ENCODE measurements at places on chromosomes 6 and 20. TPM values are rescaled to one million over a fixed set of nuclear protein-coding genes. Genes with fewer than 3 reads are reported as not detected.

DNA sequence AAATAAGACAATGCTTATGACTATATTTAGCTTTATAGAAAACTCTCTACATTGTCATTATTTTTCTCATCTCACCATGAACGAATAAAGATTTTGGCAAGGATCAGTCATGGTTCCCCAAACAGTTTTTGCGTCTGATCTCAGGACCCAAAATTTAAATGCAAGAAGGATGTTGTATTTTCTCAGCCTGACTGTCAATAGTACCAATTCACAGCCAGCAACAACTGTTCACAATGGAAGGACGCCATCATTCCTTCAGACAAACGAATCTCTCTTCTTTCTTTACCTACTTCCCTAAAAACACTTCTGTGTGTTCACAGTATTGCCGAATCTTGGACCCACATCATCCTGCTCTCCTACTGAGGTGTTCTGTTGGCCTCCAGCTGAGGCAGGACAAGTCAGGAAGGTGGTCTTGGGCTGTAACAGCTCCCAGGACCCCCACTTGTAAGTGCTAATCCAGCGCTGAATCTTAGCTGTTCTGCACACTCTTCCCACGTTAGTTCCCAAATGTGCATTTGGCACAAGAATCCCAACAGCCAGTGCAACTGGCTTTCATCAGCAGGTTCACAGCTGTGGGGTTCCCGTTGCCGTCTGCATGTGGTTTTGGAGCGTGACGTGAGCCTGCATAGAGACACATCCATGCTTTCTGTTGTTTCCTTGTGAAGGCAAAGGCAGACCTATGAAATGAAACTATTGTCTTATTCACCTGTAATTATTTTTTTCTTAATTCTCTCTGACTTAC, 600.0 kb downstream of the QKI start:
- H3K4me3 ChIP-seq: no peak overlapping the region
- no peaks in the 10 kb centered on the region for H3K4me1 ChIP-seq
- DNase-seq: no peak
- H3K36me3 ChIP-seq: no peaks in the 10 kb centered on the region

DNA sequence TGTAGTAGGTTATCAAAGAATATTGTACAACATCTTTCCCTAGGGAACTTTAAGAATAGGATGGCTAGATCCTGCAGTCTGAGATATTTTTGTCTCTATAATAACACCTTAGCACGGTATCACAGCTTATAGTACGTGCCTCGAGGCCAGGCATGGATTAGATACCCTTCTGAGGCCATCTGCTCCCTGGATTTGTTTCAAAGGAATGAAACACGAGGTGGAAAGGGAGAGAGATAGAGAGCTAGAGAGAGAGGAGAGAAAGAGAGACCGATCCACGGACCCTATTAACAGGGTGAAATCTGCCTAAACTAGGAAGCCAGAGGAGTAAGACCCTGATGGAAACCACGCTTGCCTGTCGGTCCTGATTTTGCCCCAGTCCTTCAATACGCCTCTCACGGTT, 92.5 kb downstream of the CD83 start:
- DNase-seq: no peak
- no peaks in the 10 kb centered on the region for H3K27me3 ChIP-seq
- H3K4me1 ChIP-seq: peaks cover 25% of the 10 kb centered on the region

GRCh38 chr6:2633736-2634135, 117.0 kb downstream of the MYLK4 start:
- no peak for DNase-seq
- peak overlapping the region; percentile 78 for H3K27ac ChIP-seq
- peaks cover 9% of the 10 kb centered on the region for H3K4me1 ChIP-seq

GRCh38 chr6:73564578-73565345, 43.9 kb upstream of the EEF1A1 start:
- no peak overlapping the region for H3K27ac ChIP-seq
- no peaks in the 10 kb centered on the region for H3K27me3 ChIP-seq

GRCh38 chr6:77015350-77015749, 447.9 kb downstream of the HTR1B start:
- H3K4me1 ChIP-seq: no peaks in the 10 kb centered on the region
- no peaks in the 10 kb centered on the region for H3K36me3 ChIP-seq
- H3K27me3 ChIP-seq: no peaks in the 10 kb centered on the region
- no peak for DNase-seq

GRCh38 chr6:111666847-111667246, 61.2 kb upstream of the TRAF3IP2 start:
- peak overlapping the region; percentile 57 for H3K27ac ChIP-seq
- peak; percentile 51 for DNase-seq
- H3K4me1 ChIP-seq: peaks cover 59% of the 10 kb centered on the region

DNA sequence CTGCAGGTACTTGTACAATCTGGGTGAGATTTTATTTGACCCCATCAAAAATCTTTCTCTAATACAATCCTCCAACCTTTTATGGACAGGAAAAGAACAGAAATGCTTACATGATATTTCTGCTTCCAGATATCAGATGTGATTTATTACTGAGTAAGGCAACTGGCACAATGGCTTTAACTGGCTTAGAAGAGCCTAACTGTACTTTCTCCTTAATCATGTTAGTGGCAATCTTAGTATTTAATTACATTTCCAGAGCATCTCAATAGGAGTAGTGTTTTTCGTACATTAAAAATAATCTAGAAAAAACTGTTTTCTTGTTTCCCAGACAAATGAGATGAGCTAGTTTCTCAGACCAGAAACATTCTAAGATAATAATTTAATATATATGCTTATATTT, 251.6 kb downstream of the KCNQ5 start:
- no peaks in the 10 kb centered on the region for H3K27me3 ChIP-seq
- H3K4me1 ChIP-seq: peaks cover 6% of the 10 kb centered on the region
- H3K27ac ChIP-seq: no peak overlapping the region
- no peaks in the 10 kb centered on the region for H3K36me3 ChIP-seq
- no peak for DNase-seq

DNA sequence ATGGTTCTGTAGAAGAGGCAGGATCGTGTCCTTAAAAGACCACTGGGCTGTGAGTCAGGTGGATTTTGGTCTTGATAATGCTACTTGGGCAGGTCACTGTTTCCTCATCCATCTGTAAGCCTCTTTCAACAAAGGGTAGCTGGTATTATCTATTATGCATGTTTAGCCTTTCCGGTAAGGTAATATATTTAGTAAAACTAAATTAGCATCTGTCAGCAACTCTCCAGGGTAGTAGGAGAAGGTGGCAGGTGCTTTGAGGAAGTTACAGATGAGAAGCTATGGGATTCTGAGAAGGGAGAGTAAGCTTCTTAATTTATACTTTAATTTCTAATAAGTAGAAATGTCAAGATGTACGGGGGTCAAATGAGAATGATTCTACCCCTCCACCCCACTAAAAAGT, 86.9 kb upstream of the TGM3 start:
- no peaks in the 10 kb centered on the region for H3K36me3 ChIP-seq
- H3K27ac ChIP-seq: no peak overlapping the region
- no peak overlapping the region for H3K4me3 ChIP-seq
- no peak for DNase-seq

DNA sequence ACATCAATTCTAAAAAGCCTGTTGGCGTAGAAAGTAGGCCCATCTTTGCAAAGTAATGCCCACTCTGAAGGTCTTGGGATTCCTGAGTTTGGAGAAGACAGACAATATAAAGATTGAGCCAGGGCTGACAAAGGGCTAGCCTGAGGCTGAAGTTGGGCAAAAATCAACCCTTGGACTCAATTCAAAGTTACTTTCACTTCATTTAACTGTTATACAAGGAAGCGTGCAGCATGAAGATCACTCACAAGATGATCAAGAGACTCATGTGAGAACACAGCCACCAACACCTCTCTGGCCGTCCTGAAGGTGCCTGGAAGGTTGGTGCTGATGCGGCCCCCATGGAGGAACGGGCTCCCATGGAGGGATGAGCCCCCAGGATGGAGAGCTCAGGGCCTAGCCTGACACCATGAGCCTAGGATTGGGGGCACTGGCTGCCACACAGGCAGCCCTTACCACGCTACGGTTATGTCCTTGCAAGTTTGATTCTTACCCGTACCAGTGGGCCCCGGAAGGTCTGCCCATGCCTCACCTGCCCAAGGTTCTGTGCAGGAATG, 26.6 kb downstream of the FOXC1 start:
- H3K27ac ChIP-seq: no peak overlapping the region
- H3K27me3 ChIP-seq: peaks cover 10% of the 10 kb centered on the region
- DNase-seq: no peak
- no peak overlapping the region for H3K4me3 ChIP-seq
- no peaks in the 10 kb centered on the region for H3K36me3 ChIP-seq

GRCh38 chr20:59571551-59572314, 32.6 kb upstream of the PHACTR3 start:
- H3K27me3 ChIP-seq: peaks cover 9% of the 10 kb centered on the region
- peak overlapping the region; percentile 30 for H3K4me3 ChIP-seq
- H3K27ac ChIP-seq: peak overlapping the region; percentile 69
- DNase-seq: peak; percentile 87

DNA sequence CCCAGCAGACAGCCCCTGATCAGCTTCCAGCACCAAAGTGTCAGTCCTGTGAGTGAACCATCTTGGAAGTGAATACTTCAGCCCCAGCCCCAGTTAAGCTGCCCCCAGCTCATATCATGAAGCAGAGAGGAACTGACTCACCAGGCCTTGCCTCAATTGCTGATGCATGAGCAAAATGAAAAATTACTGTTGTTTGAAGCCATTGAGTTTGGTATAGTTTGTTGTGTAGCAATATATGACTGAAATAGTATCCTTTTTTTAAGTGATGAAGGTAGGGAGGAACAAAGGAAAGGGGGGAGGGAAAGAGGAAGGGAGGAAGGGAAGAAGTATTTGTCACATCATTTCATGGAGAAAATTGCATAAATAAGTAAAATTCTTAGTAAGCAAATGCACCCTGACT, 266.4 kb downstream of the MAFB start:
- no peak overlapping the region for H3K27ac ChIP-seq
- DNase-seq: no peak
- H3K27me3 ChIP-seq: no peaks in the 10 kb centered on the region
- H3K36me3 ChIP-seq: no peaks in the 10 kb centered on the region
- no peak overlapping the region for H3K4me3 ChIP-seq

GRCh38 chr20:38589967-38590675, 9.1 kb downstream of the ADIG start:
- no peaks in the 10 kb centered on the region for H3K4me1 ChIP-seq
- no peaks in the 10 kb centered on the region for H3K27me3 ChIP-seq
- no peaks in the 10 kb centered on the region for H3K36me3 ChIP-seq
- no peak for DNase-seq

DNA sequence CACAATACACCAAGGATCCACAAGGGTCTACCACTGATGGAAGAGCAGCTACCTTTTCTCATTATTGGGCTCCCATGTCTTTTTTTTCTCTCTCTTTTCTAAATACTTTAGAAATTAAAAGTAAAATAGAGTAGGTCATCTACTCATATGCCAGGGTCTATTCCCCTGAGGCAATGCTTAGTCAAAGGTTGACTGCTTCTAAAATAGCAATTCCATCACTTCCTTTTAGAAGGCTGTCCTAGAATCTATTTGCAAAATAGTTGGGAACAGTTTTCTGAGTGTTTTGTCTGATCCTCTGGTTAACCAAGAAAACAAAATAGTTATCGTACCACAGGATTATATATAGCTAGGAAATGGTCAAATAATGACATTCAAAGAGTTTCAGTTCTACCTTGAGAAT, 174.1 kb downstream of the COL21A1 start:
- H3K27ac ChIP-seq: no peak overlapping the region
- no peaks in the 10 kb centered on the region for H3K36me3 ChIP-seq
- no peak overlapping the region for H3K4me3 ChIP-seq
- DNase-seq: no peak

GRCh38 chr6:21949211-21949801, 347.5 kb downstream of the PRL start:
- H3K36me3 ChIP-seq: no peaks in the 10 kb centered on the region
- no peak overlapping the region for H3K4me3 ChIP-seq
- H3K27me3 ChIP-seq: no peaks in the 10 kb centered on the region
- peak; percentile 40 for DNase-seq

- H3K27ac ChIP-seq: no peak overlapping the region
- H3K4me1 ChIP-seq: peaks cover 32% of the 10 kb centered on the region
- H3K4me3 ChIP-seq: no peak overlapping the region
- no peaks in the 10 kb centered on the region for H3K27me3 ChIP-seq
Measured at GRCh38 chr6:39342692-39343395, 20.3 kb upstream of the KCNK16 start.

DNA sequence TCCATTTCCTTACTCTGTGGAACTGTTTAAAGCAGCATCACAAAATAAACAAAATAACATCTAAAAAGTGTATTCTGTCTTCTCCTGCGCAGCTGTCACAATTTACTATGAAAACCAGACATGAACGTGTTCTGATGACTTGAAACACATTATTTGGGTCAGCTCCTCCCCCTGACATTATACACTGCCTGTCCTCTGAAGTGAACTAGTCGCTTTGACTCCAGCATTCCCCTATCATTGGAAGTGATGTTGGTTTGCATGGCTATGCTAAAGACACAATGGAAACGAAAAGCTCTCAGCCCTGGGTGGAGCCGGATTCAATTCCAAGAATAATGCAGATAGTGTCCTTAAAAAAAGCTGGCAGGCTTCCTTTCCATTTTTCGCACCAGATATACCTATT, 125.9 kb downstream of the FYN start:
- no peak overlapping the region for H3K27ac ChIP-seq
- no peaks in the 10 kb centered on the region for H3K36me3 ChIP-seq
- H3K4me1 ChIP-seq: peaks cover 35% of the 10 kb centered on the region
- peak; percentile 33 for DNase-seq

- peaks cover 89% of the 10 kb centered on the region for H3K4me1 ChIP-seq
- no peak overlapping the region for H3K4me3 ChIP-seq
- no peaks in the 10 kb centered on the region for H3K36me3 ChIP-seq
- no peak for DNase-seq
- peak overlapping the region; percentile 36 for H3K27ac ChIP-seq
Measured at GRCh38 chr20:539848-540247, 3.7 kb downstream of the CSNK2A1 start.

DNA sequence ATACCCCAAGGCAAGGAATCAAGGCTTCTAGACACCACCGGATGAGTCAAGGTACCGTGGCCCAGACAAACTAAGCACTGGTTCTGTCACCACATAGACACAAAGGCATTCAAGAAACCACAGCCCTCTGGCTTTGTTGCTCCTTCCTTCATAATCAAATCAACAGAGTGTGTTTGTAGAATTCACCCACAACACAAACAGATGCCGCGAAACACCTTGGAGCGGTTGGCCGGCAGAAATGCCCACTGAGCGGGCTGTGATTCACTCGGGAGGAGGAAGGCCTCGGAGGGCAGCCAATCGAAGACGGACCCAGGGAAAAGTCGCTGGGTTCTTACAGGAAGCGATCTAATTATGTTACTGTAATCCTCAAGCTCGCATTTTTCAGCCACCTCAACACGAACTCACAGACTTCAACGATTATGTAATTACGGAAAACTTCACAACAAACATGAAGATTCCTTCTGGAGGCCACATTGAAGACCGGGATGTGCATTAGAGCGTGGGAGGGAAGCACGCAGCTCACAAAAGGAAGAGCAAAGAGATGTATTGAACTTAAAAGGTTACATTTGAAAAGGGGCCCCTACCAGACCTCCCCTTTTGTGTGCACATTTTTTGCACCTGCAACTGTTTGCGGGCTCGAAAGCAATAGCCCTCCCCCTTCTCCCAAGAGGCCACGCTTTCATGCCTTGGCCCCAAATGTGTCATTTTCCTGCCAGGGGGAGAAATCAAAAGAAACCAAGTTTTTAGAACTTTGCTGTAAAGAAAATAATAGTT, 184.7 kb upstream of the PREP start:
- no peaks in the 10 kb centered on the region for H3K4me1 ChIP-seq
- no peak overlapping the region for H3K4me3 ChIP-seq
- H3K36me3 ChIP-seq: no peaks in the 10 kb centered on the region
- no peaks in the 10 kb centered on the region for H3K27me3 ChIP-seq
- DNase-seq: no peak

C6orf163 gene
- polyA plus RNA-seq: 1.6 TPM

GLP1R gene
- polyA plus RNA-seq: 0.05 TPM

ADAM33 gene
- 29.8 TPM for polyA plus RNA-seq

CD83 gene
- 3.0 TPM for polyA plus RNA-seq

C6orf58 gene
- polyA plus RNA-seq: not detected
